Sciatic nerve (tissue), 2 donors: ENCODE measurements at places on chromosomes 2 and 18. TPM values are rescaled to one million over a fixed set of nuclear protein-coding genes. Genes with fewer than 3 reads are reported as not detected.

DNA sequence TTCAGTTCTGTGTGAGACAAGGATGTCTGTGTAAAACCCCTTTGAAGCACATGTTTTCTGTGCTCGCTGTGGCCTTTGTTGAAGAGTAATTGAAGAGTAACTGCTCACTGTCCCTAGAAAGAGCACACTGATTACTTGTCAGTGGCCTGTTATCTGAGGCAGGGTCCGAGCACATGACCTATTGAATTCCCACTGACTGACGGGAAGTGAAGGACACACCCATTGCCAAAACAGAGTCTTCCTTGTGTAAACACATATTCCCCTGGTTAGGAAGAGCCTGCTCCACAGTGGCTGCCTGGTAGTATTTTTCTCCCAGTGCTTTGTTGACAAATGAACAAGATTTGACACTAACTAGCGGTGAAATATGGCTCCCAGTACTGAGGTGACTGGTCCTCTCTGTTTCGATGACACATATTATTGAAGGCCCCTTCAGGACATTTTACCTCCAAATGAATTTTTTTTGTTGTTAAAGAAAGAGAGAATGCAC lies 148.5 kb upstream of the GYPC start:
- no peak for DNase-seq

CLEC4F gene
- 1.7 TPM for total RNA-seq

DNA sequence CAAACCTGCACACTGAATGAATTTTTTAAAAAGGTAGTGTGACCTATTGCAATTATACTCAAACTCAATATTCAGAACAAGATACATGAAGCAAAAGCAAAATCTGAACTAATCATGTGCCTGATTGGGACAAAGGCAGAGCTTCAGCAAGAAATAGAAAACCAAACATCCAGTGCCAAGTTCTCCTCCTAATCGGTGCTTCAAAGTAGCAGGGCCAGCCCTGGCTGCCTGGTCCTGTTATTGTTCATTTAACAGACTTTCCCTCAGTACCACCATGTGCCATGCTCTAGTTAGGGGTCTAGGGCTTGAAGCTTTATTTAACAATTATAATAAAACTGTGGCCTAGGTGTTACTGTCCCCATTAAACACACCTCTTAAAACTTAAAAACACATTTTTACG lies 281.5 kb upstream of the PXDN start:
- peak; percentile 12 for DNase-seq

DNA sequence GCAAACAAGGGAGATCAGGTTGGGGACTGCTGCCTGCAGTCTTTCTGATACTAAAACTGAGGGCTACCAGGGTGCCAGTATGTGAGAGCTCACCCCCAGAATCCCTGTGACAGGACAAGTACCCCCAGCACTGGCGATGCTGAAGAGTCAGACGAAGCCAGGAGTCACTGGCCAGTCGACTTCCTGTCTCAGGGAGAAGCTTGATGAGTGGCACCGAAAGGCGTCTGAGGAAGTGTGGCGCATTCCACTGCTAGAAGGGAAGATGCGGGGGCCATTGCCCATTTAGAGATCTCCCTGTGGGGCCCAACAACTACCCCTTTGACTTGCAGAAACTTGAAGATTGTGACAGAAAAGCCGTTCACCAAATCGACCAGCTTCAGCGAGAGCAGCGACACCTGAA lies 22.0 kb downstream of the MXD1 start:
- DNase-seq: no peak

AGXT gene
- not detected for total RNA-seq

DNA sequence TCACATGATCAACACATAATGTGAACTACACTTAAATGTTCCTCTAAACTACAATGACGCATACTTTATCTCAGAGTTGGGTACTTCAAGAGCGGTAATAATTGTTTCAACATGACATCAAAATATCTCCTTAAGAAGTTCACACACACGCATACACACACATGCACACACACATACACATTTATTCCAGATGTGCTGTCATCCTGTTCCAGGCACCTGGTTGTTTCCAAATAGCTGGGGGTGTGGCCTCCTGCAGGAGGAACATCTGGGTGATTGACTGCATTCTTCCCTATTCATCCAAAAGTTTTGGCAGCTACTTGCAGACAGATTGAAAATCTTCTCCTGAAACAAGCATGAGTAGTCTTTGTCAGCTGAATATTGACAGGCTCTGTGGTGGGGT lies 37.9 kb upstream of the PIK3C3 start:
- no peak for DNase-seq

GRCh38 chr2:3575534-3576262 lies 638 bp downstream of the RPS7 start:
- no peak for DNase-seq

DNA sequence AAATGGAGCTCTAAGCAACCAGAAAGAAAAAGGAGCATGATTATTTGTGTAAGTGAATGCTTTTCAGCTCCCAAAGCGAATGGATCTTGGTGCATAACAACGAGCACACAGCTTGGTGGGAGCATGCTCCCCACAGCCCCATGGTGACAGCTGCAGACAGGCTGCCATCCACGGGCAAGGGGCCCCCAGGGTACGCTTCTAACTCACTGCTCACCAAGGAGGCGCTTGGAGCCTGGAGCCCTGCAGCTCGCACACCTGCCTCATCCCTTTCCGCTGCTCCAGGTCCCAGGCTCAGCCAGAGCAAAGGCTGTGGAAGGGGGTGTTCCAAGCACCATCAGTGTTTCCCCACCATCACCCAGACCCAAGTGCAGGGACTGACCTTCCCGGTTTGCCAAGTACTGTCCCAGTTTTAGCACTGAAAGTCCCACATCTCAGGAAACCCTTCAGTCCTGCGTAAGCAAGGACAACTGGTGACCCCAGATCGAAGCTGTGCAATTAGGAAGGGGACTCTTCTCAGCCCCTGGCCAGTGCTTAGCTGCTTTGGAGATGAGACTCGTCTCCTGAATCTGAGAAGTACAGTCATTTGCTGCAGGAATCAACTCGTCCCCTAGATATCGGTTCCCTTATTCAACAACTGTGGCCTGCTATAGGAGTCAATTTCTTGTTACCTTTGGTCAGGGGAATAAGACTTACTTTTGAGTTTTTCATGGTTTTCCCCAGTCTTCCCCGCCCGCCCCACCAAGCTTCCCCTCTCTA lies 50.0 kb upstream of the ATG16L1 start:
- DNase-seq: no peak

TMEM247 gene
- not detected for total RNA-seq

DNA sequence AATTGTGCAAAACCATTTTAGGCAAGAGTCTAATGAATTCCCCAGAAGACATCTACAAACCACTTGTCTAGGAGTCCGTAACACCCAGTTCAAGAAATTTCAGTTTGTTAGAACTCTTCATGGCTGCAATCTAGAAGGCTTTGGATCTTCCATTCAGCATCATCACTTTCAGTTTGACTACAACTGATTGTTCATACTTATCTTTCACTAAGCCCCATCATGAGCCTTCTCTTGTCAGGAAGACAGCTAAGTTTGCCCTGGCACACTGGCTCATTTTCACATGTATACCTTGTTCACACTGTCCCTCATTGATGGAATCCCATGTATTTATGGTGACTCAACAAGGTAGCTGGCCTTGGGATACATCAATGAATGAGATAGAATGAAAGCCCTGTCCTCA lies 898.4 kb upstream of the CELF4 start:
- DNase-seq: no peak

DNA sequence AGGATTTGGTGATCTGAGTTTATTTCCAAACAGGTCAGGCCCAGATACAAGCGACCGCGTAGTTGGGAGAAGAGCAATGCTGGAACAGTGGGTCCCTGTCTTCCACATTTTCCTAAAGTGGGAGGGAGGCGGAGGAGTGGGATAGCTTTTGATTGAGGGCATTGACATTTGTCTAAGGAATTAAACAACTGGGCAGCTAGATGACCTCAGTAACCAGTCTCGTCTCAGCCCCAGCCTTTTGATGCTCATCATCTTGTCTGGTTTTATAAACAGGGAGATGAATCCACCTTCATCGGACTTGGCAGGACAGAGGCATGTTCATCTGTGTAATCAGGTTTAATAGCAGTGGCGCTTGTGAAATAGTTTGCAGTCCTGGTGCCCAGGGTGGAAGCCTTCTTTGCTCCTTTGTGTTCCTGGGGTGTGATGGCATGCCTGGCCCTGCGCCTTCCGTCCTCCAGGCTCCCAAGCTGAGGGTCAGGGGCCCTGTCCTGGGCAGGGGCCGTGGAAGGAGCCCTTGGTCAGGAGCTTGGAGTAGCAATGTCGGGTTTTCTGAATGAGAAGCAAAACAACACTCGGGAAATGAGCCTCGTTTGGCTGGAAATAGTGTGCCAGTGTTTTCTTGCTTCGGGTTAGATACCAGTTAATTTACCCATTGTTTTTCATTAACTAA lies 193.8 kb downstream of the FAM210A start:
- no peak for DNase-seq

DNA sequence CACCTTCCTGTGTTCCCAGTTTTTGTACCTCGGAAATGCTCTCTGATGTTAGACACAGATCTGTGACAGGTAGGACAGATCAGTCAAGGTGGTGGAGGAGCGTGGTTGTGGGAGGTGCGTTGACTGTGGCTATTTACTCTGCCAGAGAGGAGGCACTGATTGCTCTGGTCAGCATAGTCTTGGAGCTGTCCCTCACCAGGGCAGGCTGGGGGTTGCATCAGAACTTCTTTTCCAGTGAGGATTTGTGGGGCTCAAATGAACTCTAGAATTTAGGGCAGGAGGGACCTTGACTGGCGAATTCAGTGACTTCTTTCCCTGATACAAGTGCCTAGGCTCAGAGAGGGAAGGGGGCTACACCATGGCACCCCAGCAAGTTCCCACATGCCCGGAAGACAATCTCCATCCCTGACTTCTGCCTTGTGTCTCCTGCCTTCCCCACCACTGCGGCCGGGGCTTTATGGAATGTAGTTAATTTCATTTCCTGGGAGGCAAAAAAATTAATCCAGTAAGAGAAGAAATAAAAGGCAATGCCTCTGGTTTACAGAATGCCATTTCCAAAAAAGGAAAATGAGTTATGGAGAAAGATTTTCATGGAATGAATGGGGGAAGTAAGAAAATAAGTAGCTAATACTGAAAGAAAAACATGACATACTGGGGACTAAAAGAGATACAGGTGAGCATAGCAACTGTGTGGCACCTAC lies 26.1 kb downstream of the NIFK start:
- DNase-seq: no peak
